ENCODE measurements at places on chromosomes 7 and 10.

- no peak for DNase-seq
- H3K4me1 ChIP-seq: no peaks in the 10 kb centered on the region
- H3K4me3 ChIP-seq: no peak overlapping the region
These were observed 193.8 kb upstream of the WDR11 start for GRCh38 chr10:120657371-120657770.

DNA sequence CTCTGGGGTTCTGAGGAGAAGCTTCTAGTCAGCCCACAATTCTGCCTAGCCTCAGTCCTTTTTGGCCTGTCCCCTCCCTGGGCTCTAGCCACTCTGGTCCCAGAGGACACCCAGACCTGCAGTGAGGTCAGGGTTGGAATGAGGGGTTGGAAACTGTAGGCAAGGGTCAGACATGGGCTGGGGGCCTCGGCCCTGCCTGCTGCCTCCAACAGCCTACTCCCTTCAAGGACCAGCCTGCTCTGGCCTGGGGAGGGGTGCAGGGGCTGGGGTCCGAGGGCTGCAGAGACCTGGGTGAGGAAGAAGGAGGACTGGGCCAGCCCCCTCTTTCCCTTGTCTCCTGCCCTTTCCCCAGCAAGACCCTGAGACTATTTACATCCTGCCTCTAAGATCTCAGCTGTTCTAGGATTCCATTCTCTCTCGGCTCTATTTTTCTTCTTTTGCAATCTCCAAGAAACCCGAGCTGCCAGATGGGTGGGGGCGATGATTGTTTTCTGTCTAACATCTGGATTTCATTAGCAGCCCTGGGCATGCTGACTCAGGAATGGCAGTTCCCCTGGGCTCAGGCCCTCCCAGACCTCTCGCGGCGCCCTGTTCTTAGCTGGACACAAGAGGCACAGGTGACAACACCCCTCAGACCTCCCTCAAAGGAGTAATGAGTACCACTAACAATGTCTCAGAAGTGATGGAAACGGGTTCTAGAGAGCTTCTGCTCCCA is 23.1 kb downstream of the ZCCHC24 start:
- H3K36me3 ChIP-seq: no peaks in the 10 kb centered on the region
- no peak for DNase-seq
- no peaks in the 10 kb centered on the region for H3K4me1 ChIP-seq
- no peak overlapping the region for H3K27ac ChIP-seq

DNA sequence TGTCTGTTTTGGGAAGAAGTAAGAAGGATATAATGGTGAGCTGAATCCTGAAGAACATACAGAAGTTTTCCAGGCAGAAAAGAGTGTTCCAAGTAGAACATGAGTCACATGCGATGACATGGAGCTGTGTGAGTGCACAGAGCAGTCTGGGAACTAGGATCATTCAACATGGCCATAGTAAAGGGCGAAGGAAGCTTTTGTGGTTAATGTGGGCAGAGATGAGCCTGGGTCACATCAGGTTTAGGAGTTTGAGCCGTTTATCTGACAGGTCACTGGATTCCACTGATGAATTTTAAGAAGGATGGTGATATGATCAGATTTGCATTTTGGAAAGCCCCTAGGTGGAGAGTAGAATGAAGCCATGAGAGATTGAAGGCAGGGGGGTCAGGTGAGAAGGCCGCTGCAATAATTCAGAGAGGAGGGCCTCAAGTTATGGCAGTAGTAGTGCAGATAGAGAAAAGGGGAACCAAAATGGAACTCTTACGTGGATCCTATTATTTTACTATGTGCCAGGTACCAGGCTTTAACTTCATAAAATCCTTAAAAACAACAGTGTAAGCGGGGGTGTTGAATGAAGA is 171.3 kb downstream of the RNLS start:
- no peaks in the 10 kb centered on the region for H3K36me3 ChIP-seq
- DNase-seq: peak; percentile 51
- H3K27ac ChIP-seq: no peak overlapping the region
- H3K4me1 ChIP-seq: peaks cover 41% of the 10 kb centered on the region
- no peak overlapping the region for H3K4me3 ChIP-seq
- H3K27me3 ChIP-seq: no peaks in the 10 kb centered on the region

GRCh38 chr10:77682393-77683087 is 44.9 kb upstream of the KCNMA1 start:
- no peak overlapping the region for H3K4me3 ChIP-seq
- peak overlapping the region; percentile 64 for H3K27ac ChIP-seq
- H3K4me1 ChIP-seq: peaks cover 15% of the 10 kb centered on the region
- DNase-seq: no peak
- no peaks in the 10 kb centered on the region for H3K27me3 ChIP-seq
- no peaks in the 10 kb centered on the region for H3K36me3 ChIP-seq
